Metanephros (tissue), 2 donors: ENCODE measurements at places on chromosomes 1 and 21. TPM values are rescaled to one million over a fixed set of nuclear protein-coding genes. Genes with fewer than 3 reads are reported as not detected.

The KCNJ9 gene
- total RNA-seq = 0.12 TPM

The S100A7 gene
- total RNA-seq = not detected

The GMEB1 gene
- total RNA-seq = 8.6 TPM

The CSMD2 gene
- total RNA-seq = 0.70 TPM

The SPRR2E gene
- not detected for total RNA-seq

The DMBX1 gene
- total RNA-seq = not detected
